ENCODE measurements at places on chromosomes 12 and 14. TPM values are rescaled to one million over a fixed set of nuclear protein-coding genes. Genes with fewer than 3 reads are reported as not detected.

The SCNN1A gene
- 118 TPM for total RNA-seq

DNA sequence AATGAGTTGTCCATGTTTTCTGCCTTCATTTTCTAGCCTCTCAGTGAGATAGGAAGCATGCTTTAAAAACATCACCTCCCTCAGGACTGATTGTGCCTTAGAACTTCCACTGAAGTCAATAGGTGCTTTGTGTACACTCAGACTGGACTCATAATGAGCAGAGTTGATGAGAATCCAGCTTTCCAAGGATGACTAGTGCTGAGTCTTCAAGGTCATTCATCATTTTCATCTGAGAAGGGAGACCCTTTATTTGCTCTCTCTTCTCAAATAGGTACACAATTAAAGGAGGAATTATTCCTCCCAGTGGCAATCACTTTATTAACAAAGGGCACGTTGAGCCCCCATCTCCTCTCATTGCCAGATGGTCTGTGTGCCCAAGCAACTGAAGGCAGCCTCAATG, 210.9 kb upstream of the PRKD1 start:
- no peak overlapping the region for H3K27ac ChIP-seq
- no peaks in the 10 kb centered on the region for H3K4me1 ChIP-seq
- no peak overlapping the region for H3K4me3 ChIP-seq
- no peaks in the 10 kb centered on the region for H3K27me3 ChIP-seq
- no peaks in the 10 kb centered on the region for H3K36me3 ChIP-seq

The C12orf60 gene
- total RNA-seq = 3.5 TPM

The CCDC184 gene
- total RNA-seq = 0.34 TPM

DNA sequence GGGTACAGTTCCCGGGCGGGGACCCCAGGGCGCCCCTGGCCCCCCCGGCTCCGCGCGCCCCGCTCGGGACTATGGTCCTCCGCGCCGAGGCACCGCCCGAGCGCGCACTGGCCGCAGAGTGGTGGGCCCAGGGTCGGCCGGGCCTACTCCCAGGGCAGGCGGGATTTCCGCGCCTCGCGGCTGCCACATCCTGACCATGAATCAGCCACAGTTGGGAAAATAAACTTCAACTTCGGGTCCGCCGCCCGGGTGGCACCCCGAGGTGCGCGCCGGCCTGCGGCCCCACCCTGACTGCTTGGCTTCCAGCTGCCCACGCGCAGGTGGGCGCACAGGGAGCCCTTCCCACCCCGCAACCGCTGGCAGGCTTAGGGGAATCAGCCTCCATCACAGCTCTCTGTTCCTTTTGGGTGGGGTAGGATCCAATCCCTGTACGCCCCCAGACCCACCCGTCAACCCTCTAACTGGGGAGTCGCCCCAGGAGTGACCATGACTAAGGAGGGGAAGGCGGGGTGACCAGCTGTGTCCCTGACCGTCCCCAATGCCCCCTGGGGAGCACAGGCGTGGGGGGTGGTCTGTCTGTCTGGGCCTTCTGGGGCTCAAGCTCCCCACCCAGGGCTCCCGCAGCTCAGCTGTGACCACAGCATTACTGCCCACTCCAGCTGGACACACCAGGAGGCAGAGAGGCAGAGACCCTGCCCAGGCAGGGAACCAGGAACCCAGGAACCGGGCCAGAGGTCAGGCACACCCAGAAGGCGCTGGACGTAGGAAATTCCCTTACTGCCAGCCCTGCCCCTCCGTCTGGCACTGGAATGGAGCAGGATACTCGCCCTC, 678 bp downstream of the INF2 start:
- H3K27me3 ChIP-seq = no peaks in the 10 kb centered on the region
- peaks cover 58% of the 10 kb centered on the region for H3K4me1 ChIP-seq
- peaks cover 18% of the 10 kb centered on the region for H3K36me3 ChIP-seq
- peak overlapping the region; percentile 72 for H3K4me3 ChIP-seq
- peak overlapping the region; percentile 98 for H3K27ac ChIP-seq

GRCh38 chr14:95098984-95099599, 58.2 kb downstream of the DICER1 start:
- H3K4me1 ChIP-seq = no peaks in the 10 kb centered on the region
- H3K4me3 ChIP-seq = no peak overlapping the region
- peaks cover 13% of the 10 kb centered on the region for H3K36me3 ChIP-seq
- no peaks in the 10 kb centered on the region for H3K27me3 ChIP-seq
- peak; percentile 40 for DNase-seq

The NRXN3 gene
- total RNA-seq = not detected

DNA sequence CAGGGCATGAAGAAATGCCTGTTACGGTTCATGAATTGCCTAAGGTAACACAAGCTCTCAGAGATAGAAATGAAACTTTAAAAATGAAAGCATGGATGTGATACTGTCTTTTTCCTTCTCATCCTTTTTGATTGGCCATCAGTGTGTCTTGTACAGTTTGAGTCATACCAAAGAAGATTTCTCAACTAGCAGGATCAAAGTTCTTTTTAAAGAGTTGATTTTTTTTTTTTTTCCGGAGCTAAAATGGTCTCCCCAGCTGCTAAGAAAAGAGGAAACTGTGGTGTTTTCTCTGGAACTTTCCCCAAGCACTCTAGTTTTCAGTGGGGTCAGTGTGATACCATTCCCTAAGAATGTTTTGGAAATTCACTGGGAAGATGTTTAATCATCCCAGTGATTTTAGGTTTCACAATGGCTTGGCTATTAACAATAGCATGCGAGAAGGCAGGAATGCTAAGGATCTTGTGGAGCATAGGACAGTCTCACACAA, 105.0 kb downstream of the ETNK1 start:
- no peaks in the 10 kb centered on the region for H3K4me1 ChIP-seq
- H3K4me3 ChIP-seq = no peak overlapping the region
- H3K36me3 ChIP-seq = no peaks in the 10 kb centered on the region
- no peak overlapping the region for H3K27ac ChIP-seq
- no peaks in the 10 kb centered on the region for H3K27me3 ChIP-seq

DNA sequence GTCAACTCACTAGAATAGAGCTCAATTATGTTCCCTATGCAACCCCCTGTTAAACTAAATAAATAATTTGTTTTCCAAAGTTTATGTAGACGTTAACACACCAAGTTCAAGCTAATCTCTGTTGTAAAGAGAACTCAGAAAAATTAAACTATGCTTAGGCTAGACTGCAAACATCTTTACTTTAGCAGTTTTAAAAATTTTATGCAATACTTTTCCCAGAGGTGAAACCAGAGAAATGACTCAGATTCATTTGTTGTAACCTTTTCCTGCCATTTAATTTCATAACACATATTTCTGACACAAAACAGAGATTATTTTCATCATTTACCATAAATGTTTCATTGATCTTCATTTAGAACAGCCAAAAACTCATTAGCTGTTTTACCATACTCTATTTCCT, 27.4 kb downstream of the ABCC9 start:
- no peak for DNase-seq
- no peak overlapping the region for H3K4me3 ChIP-seq
- no peak overlapping the region for H3K27ac ChIP-seq
- no peaks in the 10 kb centered on the region for H3K4me1 ChIP-seq
- H3K27me3 ChIP-seq = no peaks in the 10 kb centered on the region
- H3K36me3 ChIP-seq = no peaks in the 10 kb centered on the region

DNA sequence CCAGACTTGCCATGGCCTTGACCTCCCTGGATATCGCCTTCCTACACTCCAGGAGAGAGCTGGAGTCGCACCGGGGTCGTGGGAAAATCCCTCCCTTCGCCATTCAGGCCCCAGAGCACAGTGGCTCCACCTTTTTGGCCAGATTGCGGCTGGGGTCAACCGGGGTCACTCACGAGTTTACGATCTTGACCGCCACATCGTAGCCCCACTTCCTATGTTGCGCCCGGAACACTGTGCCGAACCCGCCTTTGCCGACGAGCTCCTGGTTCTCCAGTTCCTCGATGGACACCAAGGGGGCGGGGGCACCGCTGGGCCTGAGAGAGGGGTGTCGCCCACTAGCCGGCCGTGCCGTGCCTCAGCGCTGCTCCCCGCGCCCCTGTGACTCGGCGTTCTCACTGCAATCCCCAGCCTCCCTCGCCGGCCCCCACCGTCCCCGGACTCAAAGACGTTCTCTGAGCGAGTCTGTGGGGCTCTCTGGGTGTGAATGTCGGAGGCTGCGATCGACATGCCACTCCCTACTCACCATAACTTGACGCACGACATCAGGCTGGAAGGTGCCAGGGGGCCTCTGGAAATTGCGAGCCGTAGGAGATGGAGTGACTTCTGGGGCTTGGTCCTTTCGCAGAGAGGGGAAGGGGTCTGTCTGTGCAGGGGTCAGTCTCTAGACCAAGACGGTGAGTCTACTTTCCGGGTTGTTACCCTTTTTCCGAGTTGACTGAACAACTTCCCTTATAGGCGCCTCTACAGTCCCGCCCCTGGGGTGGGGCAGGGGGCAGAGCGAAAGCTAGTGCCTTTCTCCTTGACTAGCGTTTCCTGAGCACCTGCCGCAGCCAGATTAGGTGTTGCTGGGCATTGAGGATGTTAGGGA, at the start of gene RIPK3:
RIPK3 (minus strand) TSS at position 708 of the 868 bp plus-strand sequence; CDS start at position 543, 165 bp downstream.
- no peaks in the 10 kb centered on the region for H3K4me1 ChIP-seq
- no peak for DNase-seq

GRCh38 chr12:76206677-76207072, 122.2 kb upstream of the NAP1L1 start:
- H3K4me3 ChIP-seq = no peak overlapping the region
- no peaks in the 10 kb centered on the region for H3K27me3 ChIP-seq
- H3K36me3 ChIP-seq = no peaks in the 10 kb centered on the region
- DNase-seq = no peak
- H3K4me1 ChIP-seq = no peaks in the 10 kb centered on the region

DNA sequence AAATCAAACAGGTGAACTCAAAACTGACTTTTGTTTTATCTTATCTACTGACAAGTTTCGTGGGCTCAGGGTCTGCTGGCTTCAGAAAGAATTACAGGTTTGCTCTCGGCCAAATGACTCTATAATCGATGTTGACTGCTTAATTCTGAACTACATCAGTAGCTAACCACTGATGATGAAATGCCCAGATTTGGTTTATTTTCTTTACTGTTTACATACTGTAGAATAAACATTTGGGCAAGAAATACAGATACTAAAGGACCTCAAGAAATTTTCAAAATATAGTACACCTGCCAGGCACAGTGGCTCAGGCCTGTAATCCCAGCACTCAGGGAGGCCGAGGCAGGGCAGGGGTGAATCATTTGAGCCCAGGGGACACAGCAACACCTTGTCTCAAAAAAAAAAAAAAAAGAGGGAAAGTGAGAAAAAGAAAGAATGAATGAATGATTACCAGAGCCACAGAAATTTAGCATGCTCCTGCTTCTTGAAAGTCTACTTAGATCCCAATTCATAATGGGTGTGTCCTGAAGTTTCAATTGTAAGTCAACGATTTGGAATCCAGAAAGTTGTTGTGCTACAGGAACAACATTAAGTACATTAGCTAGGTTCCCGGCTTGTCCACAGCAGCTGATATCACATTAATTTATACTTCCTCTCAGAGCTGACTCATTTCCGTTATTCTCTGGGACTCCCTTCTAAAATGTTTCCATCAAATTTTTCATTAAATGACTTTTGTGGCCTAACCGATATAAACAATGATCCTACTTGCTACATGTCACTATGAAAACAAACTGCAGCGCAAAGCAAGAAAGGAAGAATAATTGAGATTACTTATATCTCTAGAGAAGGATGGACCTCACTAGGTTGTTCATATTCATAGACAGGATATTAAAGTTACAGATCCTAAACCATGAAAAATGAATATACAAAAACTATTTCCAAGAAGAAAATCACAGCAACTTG, 134.3 kb downstream of the MED13L start:
- no peak overlapping the region for H3K4me3 ChIP-seq
- DNase-seq = no peak
- no peaks in the 10 kb centered on the region for H3K36me3 ChIP-seq
- peak overlapping the region; percentile 21 for H3K27ac ChIP-seq

The KRT6B gene
- total RNA-seq = not detected

- no peak for DNase-seq
- H3K4me1 ChIP-seq = no peaks in the 10 kb centered on the region
- H3K36me3 ChIP-seq = no peaks in the 10 kb centered on the region
- no peaks in the 10 kb centered on the region for H3K27me3 ChIP-seq
- no peak overlapping the region for H3K4me3 ChIP-seq
Measured at GRCh38 chr12:7857971-7858370, 14.7 kb downstream of the SLC2A14 start.

- no peaks in the 10 kb centered on the region for H3K27me3 ChIP-seq
- H3K4me1 ChIP-seq = peaks cover 2% of the 10 kb centered on the region
- H3K36me3 ChIP-seq = no peaks in the 10 kb centered on the region
- H3K27ac ChIP-seq = no peak overlapping the region
- H3K4me3 ChIP-seq = no peak overlapping the region
Measured at GRCh38 chr12:116551952-116552772, 7.0 kb upstream of the MAP1LC3B2 start.

The KRT71 gene
- total RNA-seq = not detected

DNA sequence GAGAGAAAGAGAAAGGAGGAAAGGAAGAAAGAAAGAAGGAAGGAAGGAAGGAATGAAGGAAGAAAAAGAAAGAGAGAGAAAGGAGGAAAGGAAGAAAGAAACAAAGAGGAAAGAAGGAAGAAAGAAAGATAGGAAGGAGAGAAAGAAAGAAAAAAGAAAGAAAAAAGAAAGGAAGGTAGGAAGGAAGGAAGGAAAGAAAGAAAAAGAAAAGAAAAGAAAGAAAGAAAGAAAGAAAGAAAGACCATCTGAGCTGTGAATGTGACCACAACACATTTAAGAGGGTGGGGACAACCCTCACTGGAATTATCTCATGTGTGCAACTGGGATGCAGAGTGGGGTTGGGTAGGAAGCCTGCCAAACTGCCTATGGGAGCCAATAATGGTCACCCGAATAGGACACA, 36.0 kb upstream of the BATF start:
- H3K36me3 ChIP-seq = no peaks in the 10 kb centered on the region
- H3K27ac ChIP-seq = no peak overlapping the region
- no peak for DNase-seq
- H3K4me3 ChIP-seq = no peak overlapping the region
- no peaks in the 10 kb centered on the region for H3K27me3 ChIP-seq

GRCh38 chr12:71194657-71195056, 36.9 kb upstream of the TSPAN8 start:
- H3K4me3 ChIP-seq = no peak overlapping the region
- no peak overlapping the region for H3K27ac ChIP-seq
- H3K4me1 ChIP-seq = no peaks in the 10 kb centered on the region
- no peaks in the 10 kb centered on the region for H3K27me3 ChIP-seq

The KRT80 gene
- total RNA-seq = 8.8 TPM

GRCh38 chr12:71269281-71269598, 111.4 kb upstream of the TSPAN8 start:
- no peak overlapping the region for H3K27ac ChIP-seq
- no peaks in the 10 kb centered on the region for H3K27me3 ChIP-seq
- H3K4me1 ChIP-seq = no peaks in the 10 kb centered on the region
- H3K4me3 ChIP-seq = no peak overlapping the region
- H3K36me3 ChIP-seq = no peaks in the 10 kb centered on the region
- DNase-seq = no peak
